ENCODE measurements at places on chromosomes 2 and 18.

- no peak for DNase-seq
Observed at GRCh38 chr2:159129824-159130223, 156.7 kb downstream of the WDSUB1 start.

DNA sequence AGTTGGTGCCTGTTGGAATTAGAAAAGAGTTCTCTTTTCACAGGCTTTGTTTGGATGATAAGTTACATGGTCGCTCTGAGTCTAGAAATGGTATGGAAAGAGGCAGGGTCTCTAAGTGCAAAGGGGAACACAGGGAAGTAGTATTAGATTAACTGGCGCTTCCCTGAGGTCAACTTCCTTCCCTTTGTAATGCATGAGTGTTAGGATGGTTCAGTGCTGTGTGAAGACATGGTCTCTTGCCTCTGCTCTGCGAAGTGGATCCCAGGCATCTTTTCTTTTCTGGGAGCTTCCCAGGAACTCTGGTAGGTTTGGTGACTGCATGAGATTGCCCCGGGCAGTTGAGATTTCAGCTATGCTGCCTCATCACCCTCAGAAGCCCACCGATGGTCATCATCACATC lies 170.3 kb downstream of the MIB1 start:
- DNase-seq, result no peak

DNA sequence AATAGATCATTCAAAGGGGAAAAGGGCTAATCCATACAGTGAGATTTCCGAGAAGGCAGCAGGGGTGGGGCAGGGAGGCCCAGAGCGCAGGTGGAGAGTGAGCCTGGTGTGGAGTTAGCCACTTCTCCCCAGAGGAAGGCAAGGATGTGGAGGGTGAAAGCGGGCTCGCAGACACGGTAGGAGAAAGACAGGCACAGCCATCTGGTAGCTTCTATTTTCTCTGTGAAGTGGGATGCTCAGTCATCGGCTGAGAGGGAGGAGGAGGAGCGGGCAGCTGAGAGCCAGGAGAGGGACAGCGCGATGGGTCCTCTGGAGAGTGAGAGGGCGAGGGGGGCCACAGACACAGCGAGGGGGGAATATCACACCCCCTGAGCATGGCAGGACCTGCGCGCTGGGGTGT lies 153.3 kb upstream of the NDUFV2 start:
- DNase-seq, result no peak

DNA sequence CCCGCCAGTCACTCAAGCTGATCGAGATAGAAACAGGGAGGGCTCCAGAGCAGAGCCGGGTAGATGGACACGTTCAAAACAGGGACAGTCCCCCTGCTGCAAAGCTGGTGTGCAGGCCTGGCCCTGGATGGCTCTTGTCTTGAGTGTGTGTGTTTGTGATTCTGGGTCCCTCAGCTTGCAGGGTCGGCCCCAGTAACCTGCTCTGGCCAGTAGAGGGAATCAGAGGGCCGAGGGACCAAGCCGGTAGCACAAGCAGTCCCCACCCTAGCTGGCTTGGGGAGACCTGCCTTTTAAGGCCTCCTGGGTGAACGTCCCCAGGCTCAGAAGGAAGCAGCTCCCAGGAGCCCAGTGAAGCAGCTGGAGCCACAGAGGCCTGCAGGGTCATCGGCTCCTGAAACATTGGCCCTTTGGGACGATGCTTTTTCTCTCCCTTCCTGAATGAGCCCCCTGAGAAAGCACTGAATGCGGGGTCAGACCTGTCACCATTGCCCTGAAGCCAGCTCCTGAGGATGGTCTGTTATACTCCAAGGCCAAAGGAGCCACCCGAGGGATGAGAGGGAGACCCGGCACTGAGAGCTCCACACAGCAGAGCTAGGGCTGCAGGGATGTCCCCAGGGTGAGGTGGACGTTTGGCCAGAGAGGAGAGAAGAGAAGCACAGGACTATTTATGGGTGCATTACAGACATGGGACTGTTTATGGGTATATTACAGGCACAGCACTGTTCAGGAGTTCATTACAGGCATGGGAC lies 15.4 kb upstream of the MLPH start:
- peak; percentile 74 for DNase-seq

DNA sequence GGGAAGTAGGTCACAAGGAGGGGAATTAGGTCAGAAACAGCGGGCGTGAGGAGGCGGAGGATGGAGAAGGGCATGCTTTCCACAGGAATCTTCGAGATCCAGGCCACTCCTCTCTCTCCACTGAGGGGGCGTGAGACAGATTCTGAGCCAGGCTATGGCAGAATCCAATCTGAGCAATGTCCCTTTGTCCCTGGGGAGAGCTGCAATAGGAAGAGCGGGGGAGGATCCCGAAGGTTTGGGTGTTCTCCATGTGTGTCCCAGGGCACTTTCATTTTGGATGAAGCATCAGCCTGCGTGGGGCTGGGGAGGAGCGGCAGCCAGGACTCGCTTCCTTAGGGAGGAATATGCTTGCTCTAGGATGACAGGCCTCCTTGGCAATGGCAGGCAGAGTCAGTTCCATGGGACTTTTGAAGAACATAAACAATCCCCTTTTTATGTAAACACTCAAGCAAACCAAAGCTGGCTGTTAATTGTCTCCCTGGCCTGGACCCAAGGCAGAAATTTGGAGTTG lies 84.0 kb downstream of the LIPG start:
- peak; percentile 63 for DNase-seq

GRCh38 chr2:195477996-195478382 lies 179.0 kb upstream of the SLC39A10 start:
- peak; percentile 13 for DNase-seq

GRCh38 chr2:177393203-177393755 lies 706 bp downstream of the AGPS start:
- peak; percentile 15 for DNase-seq

DNA sequence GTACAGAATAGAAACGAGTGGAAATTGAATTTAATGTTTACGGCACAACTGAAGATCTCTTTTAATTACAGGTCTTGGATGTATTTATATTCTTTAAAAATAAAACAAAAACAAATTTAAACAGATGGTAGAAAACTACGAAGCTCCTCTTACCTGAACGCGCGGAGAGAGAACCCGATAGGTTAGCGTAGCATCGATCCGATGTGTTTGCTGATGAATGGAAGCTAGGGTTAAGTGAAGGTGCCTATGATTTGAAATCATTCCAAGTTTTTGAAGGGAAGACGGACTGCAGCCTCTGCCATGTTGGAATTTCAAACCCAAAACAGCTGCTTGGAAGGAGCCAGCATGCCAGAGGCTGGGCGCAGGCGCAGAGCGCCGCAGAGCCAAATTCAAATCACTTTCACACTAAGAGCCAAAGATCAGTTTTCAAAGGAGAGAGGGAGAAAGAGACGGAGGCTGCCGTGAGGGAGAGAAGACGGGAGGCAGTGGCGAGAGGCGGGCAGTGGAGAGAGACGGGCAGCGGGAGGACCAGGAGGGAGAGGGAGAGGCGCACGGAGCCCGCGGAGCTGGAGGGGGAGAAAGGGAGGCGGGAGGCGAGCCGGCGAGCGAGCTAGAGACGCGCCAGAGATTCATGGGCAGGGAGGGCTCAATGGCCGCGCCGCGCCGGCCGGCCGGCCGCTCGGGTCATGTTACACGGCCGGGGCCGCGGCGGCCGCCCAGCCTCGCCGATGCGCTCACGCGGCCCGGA lies at the start of gene FIGN:
Gene FIGN (minus strand): TSS at position 324 of the 748 bp plus-strand sequence. CDS start 1,081 bp downstream, outside the sequence.
- peak; percentile 90 for DNase-seq

Data from AG08396 (cell line).